ENCODE measurements at places on chromosomes 13 and 19.
A peak's percentile ranks its signal among the peaks of the same experiment; 100 is the strongest.

- DNase-seq = no peak
Measured at GRCh38 chr19:38726761-38727301, 17.4 kb downstream of the CAPN12 start.

DNA sequence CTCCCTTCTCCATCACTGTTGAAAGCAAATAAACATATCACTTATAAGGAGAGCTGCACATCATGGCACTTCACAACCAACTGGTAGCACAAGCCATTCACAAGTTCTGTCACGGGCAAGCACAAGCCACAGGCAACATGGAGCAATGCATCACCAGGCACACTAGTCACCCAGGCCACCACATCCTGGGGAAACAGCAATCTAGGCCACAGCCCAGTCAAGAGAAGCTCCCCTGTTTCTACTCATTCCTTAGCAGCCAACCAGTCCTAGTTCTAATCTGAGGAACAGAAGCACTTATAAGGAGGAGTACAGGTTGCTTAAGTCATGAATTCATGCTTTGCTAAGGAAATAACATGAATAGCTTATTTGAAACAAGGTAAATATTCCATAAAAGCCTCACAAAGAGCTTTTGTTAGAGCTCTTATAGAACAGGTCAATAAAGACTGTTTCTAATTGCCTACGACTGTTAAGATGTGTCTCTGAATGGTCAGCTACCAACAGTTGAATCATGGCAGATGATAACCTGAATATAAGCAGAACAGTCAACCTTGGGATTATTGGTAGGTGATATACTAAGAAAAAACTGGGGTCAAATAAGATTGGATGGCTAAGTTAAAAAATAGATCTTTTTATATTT is 169.0 kb downstream of the TBC1D4 start:
- no peak for DNase-seq

DNA sequence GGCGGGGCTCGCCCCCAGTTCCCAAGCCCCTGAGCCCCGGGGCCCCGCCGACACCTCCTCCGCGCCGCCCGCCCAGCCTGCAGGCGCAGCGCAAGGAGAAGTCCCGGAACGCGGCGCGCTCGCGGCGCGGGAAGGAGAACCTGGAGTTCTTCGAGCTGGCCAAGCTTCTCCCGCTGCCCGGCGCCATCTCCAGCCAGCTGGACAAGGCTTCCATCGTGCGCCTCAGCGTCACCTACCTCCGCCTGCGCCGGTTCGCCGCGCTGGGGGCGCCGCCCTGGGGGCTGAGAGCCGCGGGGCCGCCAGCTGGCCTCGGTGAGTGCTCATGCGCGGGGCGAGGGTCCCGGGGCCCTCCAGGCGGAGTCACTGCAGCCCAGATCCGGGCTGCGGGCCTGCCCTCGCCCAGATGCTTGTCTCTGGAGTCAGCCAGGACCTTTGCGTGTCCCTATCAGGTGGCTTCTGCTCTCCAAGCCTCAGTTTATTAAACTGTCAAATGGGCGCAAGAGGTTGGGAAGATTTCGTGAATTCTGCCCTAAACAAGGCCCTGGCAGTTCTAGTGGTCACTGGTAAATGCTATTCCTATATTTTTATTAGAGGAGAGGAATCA is 2.0 kb downstream of the NPAS1 start:
- no peak for DNase-seq

GRCh38 chr13:102718746-102719145 is 23.9 kb upstream of the METTL21C start:
- DNase-seq = no peak

GRCh38 chr13:113159701-113160100 is 1.3 kb downstream of the PROZ start:
- DNase-seq = no peak

- no peak for DNase-seq
Measured at GRCh38 chr13:48475230-48475629, 57.6 kb downstream of the RCBTB2 start.

- DNase-seq = no peak
Measured at GRCh38 chr13:98889419-98890085, 88.3 kb downstream of the DOCK9 start.

GRCh38 chr13:70747262-70747661 is 639.0 kb upstream of the KLHL1 start:
- no peak for DNase-seq

DNA sequence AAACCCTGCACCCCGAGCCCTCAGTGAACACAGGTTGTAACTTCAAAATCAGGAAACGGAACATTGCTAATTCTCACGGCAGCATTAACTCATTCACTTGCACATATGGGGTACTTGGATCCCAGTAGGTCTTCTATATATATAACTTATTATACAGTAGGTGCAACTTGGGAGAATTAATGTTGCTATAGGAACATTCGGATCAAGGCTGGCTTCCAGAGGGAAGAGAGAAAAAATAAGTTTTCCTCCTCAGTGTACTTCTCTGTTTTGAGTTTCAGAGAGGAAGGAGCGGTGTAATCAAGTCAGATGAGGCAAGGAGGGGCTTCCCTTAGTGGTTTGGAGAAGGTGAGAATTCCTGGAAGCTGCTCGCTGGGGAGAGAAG is 90.9 kb upstream of the ZNF507 start:
- no peak for DNase-seq

DNA sequence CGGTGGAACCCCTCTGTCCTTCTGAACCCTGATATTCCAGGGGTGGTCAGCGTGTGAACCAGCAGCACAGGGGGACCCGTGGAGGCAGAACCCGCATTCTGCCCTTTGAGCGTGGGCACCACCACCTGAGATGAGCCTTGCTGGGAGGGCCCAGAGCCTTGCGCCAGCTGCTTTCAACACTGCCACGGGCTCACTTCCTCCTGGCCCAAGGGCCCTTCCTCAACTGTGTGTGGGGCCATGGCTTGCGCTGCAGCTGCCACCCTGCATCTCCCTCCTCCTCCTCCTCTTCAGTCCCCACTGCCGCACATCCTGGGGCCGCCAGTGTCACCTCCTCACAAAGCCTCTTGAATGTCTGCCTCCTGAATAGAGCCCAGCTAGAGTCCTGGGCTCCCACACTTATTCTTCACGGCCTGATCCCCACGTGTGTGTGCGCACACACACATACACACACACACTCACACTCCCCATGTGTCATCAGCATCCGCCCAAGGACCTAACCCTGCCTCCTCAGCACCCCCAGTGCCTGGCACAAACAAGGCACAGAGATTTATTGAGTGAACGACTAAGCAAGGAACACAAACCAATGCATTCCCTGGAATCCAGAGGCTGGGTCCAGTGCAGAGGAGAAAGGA is 26.9 kb upstream of the TMEM160 start:
- DNase-seq = no peak

DNA sequence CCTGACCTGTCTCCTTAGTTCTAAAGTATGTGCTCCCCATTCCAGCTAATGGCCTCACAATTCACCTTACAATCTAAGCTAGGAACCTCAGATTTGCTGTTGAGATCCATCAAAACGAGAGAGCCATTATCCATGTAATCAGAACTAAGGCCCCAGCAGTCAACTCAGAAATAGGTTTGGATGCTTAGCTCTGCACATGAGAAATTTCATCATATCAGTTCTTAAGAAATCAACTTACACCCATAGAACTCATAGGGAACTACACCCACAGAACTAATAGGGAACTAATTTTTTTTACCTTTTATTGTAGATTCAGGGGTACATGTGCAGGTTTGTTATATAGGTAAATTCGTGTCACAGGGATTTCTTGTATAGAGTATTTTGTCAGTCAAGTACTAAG is 28.7 kb downstream of the CYSLTR2 start:
- DNase-seq = no peak

DNA sequence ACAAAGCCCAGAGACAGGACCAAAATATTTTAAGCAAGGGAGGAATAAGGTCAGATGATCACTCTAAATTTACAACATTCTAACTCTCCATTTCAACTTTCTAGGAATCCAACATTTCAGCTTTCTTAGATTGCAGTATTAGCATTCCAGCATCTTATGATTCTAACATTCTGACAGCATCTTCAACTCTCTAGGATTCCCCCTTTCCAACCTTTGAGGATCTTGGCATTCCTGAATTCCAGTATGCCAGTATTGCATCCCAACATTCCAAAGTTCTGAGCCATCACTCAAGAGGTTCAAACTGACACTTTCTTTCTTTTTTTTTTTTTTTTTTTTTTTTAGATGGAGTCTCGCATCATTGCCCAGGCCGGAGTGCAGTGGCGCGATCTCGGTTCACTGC is 13.8 kb downstream of the TGFB1 start:
- no peak for DNase-seq

DNA sequence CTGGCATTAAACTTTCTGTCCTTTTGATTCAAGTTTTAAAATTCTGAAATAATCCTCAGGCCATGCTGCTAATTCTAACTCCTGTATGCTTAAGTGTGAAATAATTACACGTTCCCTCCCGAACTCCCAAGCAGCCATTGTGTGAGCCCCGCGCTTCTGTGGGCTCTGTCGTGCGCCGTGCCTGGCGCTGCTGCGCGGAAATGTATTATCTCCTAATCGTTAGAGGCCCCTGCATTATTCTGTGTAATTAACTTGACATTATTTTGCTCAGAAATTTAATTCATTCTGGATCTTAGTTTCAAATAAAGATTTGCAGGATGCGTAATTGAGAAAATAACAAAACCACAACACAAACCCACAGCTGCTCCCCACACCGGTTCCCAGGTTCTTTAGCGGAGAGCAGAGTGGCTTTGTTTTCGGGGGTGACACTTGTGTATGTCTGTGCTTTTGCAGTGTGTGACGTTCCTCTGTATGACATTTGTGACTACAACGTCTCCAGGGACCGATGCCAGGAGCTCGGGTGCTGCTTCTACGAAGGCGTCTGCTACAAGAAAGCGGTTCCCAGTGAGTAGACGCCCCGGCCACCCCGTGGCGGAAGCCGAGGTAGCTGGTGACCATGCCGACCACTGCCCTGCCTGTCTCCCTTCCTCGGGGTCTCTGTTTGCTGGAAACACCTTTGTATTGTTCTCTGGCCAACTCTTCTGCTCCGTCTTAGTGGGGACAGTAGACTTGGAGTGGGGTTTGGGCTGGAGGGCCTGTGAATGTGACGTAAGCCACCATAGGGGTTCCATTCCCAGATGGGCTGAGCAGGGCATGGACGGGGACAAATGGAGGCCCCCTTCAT is 7.5 kb downstream of the TEX29 start:
- no peak for DNase-seq

GRCh38 chr19:39304701-39305571 is 8.7 kb downstream of the IFNL1 start:
- no peak for DNase-seq

DNA sequence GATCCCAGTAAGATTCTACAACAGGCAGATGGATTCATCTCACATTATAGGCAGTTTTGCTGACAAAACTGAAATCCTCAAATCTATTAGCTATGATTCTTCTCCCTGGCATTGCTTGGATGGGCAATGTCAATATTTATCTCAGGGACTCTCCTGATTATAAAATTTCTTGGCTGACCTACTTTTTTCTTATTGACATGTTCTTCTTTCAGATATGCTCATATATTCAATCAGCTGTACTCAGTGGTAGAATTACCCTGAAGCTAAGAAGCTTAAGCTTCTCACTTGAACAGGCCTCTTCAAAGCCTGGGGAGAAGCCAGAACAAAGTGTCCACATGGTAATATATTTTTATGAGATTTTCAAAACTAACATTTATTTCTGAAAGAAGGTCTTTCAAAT is 513.6 kb downstream of the PCDH9 start:
- DNase-seq = no peak

DNA sequence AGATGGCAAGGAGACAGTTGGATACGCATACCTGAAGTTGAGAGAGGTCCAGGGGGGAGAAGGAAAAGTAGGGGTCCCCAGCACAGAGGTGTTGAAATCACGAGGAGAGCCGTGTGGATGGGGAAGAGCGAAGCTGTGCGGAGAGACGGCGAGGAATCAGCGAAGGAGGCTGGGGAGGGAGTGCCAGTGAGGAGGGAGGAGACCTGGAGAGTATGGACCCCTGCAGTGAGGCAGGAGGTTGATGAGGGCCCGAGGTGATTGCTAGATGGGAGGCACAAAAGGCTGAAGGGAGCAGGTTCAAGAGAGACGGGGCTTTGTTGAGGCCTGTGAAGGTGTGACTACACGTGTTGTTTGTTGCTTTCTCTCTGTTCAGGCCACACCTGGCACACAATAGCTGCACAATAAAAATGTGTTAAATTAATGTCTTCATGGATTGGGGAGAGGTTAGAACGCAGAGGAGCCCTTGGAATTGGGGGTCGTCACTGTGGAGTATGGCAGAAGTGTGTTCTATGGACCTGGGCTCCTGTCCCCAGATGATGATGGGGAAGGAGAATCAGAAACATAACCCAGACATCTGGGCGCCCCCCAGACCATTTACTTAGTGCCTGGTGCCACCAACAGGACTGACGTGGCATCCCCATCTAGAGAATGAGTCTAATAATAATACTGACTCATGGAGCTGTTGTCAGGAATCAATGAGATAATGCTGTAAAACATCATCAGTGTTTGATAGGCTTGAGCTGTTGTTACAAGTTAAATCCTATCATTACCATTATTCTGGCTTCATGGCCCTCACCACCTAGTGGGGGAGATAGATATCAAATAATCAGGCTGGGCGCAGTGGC is 137.5 kb downstream of the SIPA1L3 start:
- DNase-seq = peak; percentile 41

- DNase-seq = no peak
Measured at GRCh38 chr13:36820222-36820621, 1.2 kb downstream of the RFXAP start.

DNA sequence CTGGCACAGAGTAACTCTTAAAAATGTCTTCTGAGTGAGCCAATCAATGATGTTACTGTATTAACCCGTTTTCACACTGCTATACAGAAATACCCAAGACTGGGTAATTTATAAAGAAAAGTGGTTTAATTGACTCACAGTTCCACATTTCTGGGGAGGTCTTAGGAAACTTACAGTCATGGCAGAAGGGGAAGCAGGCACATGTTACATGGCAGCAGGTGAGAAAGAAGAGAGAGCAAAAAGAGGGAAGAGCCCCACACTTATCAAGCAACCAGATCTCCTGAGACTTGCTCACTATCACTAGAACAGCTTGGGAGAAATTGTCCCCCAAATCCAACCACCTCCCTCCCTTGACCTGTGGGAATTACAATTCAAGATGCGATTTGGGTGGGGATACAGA is 97.6 kb upstream of the MIR17HG start:
- DNase-seq = no peak

- DNase-seq = no peak
Measured at GRCh38 chr19:39150807-39151600, 25.4 kb downstream of the PAK4 start.

- DNase-seq = no peak
Measured at GRCh38 chr13:99063952-99064351, 86.1 kb upstream of the DOCK9 start.
